ENCODE measurements at places on chromosomes 2 and 18. TPM values are rescaled to one million over a fixed set of nuclear protein-coding genes. Genes with fewer than 3 reads are reported as not detected.

GRCh38 chr2:67581751-67582150 lies 184.6 kb downstream of the ETAA1 start:
- DNase-seq: no peak

DNA sequence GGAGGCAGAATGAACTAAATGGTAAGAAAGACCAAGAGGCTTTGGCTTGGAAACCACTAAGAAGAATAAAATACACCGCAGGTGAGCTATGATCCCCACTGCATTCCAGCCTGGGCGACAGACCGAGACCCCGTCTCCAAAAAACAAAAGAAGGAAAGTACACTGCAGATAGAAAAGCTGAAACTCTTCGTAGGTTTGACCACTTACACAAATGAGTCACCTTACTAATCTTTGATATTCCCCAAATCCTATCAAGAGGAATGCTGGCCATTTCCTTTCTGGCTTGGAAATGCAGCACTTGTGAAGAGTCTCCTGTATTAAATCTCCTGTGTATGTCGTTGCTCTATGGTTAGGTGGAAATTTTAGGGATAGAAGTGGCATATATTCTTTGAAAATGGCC lies 108.8 kb downstream of the MTCL1 start:
- DNase-seq: peak; percentile 39

DNA sequence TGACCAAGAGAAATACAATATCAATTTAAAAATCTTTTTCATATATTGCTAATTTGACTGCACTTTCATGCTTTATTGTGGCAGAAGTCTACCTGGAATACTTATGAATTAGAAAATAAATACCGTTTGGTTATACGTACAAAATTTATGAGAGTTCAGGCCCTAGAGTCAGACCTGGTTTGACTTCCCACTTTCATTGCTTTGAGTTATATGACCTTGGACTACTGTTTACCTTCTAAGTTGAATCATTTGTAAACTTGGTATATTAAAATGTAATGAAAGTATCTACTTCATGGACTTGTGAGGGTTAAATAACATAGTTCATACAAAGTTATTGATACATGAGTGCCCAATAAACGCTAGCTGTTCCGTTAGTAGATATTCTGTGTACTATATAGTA lies 12.0 kb downstream of the VAPA start:
- no peak for DNase-seq

GRCh38 chr2:136362676-136363390 lies 244.9 kb upstream of the CXCR4 start:
- DNase-seq: no peak

- peak; percentile 71 for DNase-seq
These were observed 211.9 kb downstream of the RBM43 start for GRCh38 chr2:151049746-151050145.

COL4A3 gene
- not detected for total RNA-seq
